CD8-positive, alpha-beta memory T cell (primary cell): ENCODE measurements at places on chromosomes 11 and 22. TPM values are rescaled to one million over a fixed set of nuclear protein-coding genes. Genes with fewer than 3 reads are reported as not detected.

DNA sequence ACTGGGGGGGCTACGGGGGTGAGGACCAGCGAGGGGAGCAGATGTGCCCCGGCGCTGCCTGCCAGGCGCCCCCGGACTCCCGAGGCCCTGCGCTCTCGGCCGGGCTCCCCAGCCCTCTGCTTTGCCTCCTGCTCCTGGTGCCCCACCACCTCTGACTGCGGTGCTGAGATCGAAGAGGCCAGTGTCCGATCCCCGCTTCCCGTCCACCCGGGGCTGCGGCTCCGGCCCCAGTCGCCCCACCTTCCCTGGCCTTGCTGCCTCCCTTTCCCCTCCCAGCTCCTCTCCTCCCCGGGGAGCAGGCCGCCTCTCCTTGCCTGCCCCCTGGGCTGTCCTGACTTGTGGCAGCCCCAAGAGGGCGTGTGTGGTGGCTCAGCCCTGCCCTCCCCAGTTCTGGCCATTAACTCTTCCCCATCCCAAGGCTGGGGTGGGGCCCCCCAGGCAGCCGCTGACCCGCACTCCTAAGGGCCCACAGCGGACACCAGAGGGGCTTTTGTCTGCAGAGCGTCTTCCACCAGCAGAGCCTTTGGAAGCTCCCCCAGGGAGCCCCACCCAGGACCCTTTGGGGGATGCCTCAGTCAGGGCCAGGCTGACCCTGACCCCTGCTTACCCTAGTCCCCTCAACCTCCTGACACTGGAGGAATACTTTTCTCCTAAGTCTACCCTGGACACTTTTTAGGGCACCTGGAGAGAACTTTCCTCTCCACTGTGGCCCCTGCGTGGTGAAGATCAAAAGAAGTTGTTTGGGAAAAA is 16.6 kb downstream of the RTN4RL2 start:
- DNase-seq: peak; percentile 19
- H3K27me3 ChIP-seq: peaks cover 5% of the 10 kb centered on the region
- H3K27ac ChIP-seq: no peak overlapping the region
- H3K4me1 ChIP-seq: peaks cover 27% of the 10 kb centered on the region
- H3K4me3 ChIP-seq: peak overlapping the region; percentile 47

- H3K36me3 ChIP-seq: no peaks in the 10 kb centered on the region
- H3K4me1 ChIP-seq: peaks cover 33% of the 10 kb centered on the region
These were observed 4.9 kb downstream of the HIPK3 start for GRCh38 chr11:33262011-33262645.

GRCh38 chr11:10379022-10379421 is 74.1 kb downstream of the ADM start:
- H3K27me3 ChIP-seq: no peaks in the 10 kb centered on the region
- DNase-seq: no peak
- H3K27ac ChIP-seq: no peak overlapping the region
- H3K4me3 ChIP-seq: no peak overlapping the region
- no peaks in the 10 kb centered on the region for H3K36me3 ChIP-seq

DNA sequence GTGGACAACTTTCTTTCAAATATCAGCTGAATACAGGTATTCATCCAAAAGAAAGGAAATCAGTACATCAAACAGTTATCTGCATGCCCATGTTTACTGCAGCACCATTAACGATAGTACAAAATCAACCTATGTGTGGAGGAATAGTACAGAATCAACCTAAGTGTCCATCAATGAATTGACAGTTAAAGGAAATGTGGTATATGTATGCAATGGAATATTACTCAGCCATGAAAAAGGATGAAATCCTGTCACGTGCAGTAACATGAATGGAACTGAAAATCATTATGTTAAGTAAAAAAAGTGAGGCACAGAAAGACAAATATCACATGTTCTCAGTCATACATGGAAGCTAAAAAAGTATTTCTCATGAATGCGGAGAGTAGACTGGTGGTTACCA is 132.3 kb downstream of the MED15 start:
- DNase-seq: no peak
- H3K27me3 ChIP-seq: peaks cover 8% of the 10 kb centered on the region
- H3K4me3 ChIP-seq: no peak overlapping the region
- H3K4me1 ChIP-seq: no peaks in the 10 kb centered on the region
- H3K27ac ChIP-seq: no peak overlapping the region

- H3K27me3 ChIP-seq: no peaks in the 10 kb centered on the region
- no peak overlapping the region for H3K27ac ChIP-seq
- no peak overlapping the region for H3K4me3 ChIP-seq
- H3K4me1 ChIP-seq: no peaks in the 10 kb centered on the region
- no peak for DNase-seq
These were observed 9.9 kb upstream of the RASD2 start for GRCh38 chr22:35530700-35531099.

DNA sequence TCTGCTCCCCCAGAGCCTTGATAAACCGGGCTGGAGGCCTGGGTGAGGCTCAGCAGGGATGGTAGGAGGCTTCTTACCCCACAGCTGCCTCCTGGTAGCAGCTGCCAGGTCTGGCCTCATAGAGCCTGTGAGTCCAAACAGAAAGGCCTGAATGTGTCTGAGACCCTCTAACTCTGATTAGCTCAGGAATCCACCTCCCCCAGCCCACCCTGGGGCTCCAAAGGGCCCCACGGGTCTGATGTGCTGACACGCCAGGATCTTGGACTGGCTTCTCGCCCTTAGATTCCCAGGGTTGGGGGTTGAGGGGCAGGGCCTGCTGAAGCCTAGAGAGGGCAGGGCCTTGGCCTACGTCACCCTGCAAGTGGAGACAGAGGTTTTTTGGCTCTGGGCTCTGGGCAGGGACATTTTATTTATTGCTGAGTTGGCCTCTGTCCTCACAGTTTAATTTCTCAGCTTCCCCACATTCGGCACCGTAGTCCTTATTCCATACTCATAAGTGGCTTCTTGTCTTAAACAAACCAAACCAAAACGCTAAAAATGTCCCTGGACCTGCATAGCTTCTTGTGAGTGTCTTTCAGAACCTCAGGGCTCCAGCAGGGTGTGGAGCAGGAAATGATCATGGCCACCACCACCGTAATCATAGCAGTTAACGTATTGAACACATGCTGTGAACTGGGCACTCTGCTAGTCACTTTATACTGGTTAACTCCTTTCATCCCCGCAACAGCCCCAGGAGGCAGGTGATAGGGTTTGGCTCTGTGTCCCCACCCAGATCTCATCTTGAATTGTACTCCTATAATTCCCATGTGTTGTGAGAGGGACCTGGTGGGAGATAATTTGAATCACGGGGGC is 25.1 kb downstream of the KIAA1671 start:
- no peak for DNase-seq
- H3K4me3 ChIP-seq: no peak overlapping the region
- H3K36me3 ChIP-seq: no peaks in the 10 kb centered on the region
- no peak overlapping the region for H3K27ac ChIP-seq

DNA sequence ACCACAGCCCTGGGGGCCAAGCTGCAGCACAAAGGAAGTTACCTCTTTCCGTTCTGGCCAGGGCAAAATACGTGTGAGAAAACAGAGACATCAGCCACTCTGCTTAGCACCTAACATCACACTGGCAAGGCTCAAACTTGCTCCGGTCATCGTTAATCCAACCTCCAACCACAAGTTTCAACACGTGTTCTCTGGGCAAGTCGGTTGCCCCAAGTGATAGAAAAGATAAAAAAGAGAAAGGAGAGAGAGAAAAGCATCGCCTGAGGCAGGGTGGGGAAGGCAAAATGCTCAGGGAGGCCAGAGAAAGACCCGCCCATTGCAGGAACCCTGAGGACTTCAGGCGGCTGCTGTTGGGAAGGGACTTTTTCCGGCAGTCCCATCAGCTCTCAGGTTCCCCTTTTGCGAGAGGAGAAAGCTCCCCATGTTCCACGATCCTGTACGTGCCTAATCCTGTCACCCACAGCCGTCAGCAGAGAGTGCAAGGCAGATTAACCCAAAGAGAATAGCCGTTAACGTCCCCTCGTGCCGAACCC is 18.5 kb upstream of the B4GALNT4 start:
- peak overlapping the region; percentile 54 for H3K27ac ChIP-seq
- no peaks in the 10 kb centered on the region for H3K27me3 ChIP-seq
- H3K4me1 ChIP-seq: peaks cover 25% of the 10 kb centered on the region
- no peak for DNase-seq
- no peaks in the 10 kb centered on the region for H3K36me3 ChIP-seq

DNA sequence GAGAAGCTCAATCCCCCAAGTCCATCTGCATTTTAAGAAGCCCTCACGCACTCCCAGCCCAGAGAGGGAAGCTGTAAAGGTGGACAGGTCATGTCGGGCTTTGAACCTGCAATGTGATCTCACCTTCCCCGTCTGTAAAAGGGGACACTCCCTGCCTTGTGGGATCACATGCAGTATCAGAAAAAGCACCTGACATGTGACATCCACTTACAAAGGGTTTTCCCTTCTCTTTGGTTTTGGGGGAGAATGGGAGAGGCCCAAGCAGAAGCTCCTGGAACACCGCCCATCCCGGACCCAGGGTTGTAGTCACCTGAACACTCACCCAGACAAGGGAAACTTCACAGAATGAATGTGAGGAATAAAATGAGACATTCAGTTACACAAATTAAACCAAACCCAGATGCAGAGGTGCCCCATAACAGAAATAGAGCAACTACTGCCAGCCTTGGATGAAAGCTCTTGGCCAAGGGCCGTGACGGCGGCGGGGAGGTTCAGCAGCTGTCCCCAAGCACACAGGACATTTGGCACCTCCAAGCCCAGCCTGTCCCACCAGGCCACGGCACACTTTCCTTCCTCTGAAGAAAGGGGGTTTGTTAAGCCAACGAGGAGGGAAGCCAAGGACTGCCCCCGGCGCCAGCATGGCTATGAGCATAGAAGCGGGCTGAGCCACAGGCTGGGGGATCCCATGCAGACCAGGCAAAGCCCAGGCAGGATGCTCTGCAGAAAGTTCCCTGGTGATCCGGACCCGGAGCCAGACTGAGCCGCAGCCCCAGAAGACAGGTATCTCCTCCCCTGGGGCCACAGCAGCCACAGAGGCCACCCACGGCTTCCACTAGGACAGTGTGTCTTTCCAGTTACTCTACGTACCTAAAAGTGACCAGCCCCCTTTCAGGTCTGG is 3.8 kb downstream of the BID start:
- peaks cover 49% of the 10 kb centered on the region for H3K4me1 ChIP-seq
- no peaks in the 10 kb centered on the region for H3K27me3 ChIP-seq
- H3K27ac ChIP-seq: no peak overlapping the region
- no peak for DNase-seq
- H3K36me3 ChIP-seq: no peaks in the 10 kb centered on the region

DNA sequence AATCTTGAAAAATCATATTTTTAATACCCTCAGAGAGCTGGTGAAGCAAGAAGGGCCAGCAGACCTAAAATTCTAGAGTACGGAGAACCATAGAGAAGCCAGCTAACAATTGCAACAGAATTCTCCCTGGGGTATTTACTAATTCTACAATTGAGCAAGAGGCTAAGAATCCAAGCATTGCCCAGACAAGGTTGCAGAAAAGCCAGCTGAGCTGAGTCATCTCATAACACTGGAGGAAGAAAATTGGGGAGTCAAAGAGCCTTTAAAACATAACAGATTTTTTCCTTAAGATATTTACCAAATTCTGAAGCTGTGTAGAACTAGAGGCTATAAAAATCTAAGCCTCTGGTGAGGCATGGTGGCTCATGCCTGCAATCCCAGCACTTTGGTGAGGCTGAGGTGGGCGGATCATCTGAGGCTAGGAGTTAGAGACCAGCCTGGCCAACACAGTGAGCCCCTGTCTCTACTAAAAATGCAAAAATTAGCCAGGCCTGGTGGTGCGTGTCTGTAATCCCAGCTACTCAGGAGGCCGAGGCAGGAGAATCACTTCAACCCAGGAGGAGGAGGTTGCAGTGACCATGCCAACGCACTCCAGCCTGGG is 13.6 kb upstream of the TMEM216 start:
- H3K27me3 ChIP-seq: no peaks in the 10 kb centered on the region
- no peak for DNase-seq
- H3K36me3 ChIP-seq: no peaks in the 10 kb centered on the region
- H3K4me3 ChIP-seq: no peak overlapping the region
- H3K27ac ChIP-seq: no peak overlapping the region

GRCh38 chr11:59575505-59575904 is 40.1 kb downstream of the OSBP start:
- no peak for DNase-seq
- no peaks in the 10 kb centered on the region for H3K27me3 ChIP-seq
- no peaks in the 10 kb centered on the region for H3K4me1 ChIP-seq
- no peak overlapping the region for H3K27ac ChIP-seq
- peaks cover 29% of the 10 kb centered on the region for H3K36me3 ChIP-seq

- no peaks in the 10 kb centered on the region for H3K27me3 ChIP-seq
- peaks cover 16% of the 10 kb centered on the region for H3K4me1 ChIP-seq
- H3K36me3 ChIP-seq: no peaks in the 10 kb centered on the region
- no peak overlapping the region for H3K27ac ChIP-seq
These were observed 106.4 kb upstream of the SESN3 start for GRCh38 chr11:95337175-95337957.

DNA sequence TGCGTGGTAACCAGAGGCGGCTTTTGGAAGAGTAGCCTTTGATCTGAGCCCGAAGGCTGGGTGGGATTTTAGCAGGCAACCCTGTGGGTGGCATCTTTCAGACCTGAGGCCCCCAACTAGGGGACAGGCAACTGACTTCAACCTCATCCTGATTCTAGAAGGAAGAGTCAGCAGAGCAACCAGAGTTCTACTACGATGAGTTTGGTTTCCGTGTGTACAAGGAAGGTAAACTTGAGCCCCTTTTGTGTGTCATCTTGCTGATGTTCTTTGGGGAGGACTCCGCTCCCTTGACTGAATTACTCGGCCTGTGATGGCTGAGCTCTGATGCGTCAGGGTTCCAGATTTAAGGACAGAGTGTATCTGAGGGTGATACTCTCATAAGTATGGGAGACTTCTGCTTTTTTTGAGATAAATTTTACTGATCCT is 31.6 kb downstream of the SGSM3 start:
- peaks cover 55% of the 10 kb centered on the region for H3K4me1 ChIP-seq
- H3K4me3 ChIP-seq: peak overlapping the region; percentile 42
- H3K27ac ChIP-seq: no peak overlapping the region
- no peaks in the 10 kb centered on the region for H3K27me3 ChIP-seq

- no peak overlapping the region for H3K27ac ChIP-seq
- H3K4me1 ChIP-seq: peaks cover 12% of the 10 kb centered on the region
- no peaks in the 10 kb centered on the region for H3K36me3 ChIP-seq
- no peaks in the 10 kb centered on the region for H3K27me3 ChIP-seq
- H3K4me3 ChIP-seq: no peak overlapping the region
These were observed 25.7 kb upstream of the CTR9 start for GRCh38 chr11:10725114-10725906.

CDC45 gene
- 0.17 TPM for polyA plus RNA-seq

OR9I1 gene
- polyA plus RNA-seq: not detected

FIBIN gene
- not detected for polyA plus RNA-seq

MRGPRF gene
- not detected for polyA plus RNA-seq

MTMR3 gene
- polyA plus RNA-seq: 19.7 TPM
